Hematopoietic multipotent progenitor cell (in vitro differentiated cells): ENCODE measurements at places on chromosomes 5 and 9. TPM values are rescaled to one million over a fixed set of nuclear protein-coding genes. Genes with fewer than 3 reads are reported as not detected.

- no peak for DNase-seq
Observed at GRCh38 chr9:4581035-4581760, 80.9 kb upstream of the PLPP6 start.

DNA sequence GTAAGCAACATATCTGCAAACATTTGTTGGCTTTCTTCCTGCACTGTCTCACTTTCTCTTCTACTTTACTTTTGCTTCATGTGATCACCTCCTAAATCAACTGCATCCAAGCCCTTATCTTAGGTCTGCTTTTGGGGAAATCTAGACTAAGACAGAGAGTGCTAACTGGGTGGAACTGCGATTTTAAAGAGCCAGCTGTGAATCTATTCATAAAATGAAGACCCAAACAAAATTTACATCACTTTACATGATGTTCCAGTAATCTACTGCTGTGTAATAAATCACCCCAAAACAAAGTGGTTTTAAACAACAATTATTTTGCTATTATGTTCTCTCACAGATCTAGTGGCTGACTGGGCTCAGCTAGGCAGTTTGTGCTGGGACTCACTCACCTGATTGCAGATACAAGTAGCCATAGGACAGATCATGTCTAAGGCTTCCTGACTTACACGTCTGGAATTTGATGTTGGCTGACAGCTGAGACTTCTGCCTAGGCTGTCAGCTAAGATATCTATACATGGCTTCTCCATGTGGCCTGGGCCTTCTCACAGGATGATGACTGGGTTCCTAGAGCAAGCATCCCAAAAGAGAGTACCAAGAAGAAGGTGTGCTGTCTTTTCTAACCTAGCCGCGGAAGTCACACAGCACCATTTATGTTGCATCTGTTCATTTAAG is 145.1 kb upstream of the TBCA start:
- no peak for DNase-seq

GRCh38 chr9:115520646-115521045 is 402.7 kb upstream of the TNC start:
- DNase-seq = no peak

DNA sequence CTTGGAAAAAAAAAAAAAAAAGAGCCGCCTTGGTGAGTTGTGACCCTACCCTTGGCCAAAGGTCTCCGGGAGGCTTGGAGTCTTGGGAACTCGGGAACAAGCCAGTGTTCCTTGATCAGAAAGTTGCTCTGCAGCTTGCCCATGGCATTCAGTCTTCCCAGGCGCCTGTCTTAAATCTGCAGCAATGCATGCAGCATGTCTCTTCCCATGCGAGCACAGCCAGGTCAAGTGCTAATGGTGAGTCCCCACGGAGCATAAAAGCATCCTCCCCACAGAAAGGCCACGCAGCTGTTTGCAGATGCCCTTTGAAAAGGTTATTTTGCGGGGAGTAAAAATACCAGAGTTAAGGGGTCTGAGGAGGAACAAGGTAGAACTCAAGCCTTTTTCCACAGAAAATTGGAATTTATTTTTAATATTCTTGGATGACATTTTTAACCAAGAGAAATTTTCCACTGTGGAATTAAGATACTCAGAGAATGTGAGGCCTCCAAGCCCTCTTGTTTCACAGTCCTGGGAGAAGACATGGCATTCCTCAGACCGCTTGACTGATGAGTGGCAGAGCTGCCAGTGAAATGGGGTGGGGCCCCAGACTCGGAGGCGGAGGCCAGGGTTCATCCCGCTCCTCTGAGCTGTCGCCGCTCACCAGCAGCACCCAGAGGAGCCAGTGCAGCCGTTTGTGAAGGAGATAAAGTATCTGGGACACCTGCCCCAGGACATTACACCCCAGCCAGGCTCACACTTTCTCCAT is 81.6 kb downstream of the CYFIP2 start:
- no peak for DNase-seq

DNA sequence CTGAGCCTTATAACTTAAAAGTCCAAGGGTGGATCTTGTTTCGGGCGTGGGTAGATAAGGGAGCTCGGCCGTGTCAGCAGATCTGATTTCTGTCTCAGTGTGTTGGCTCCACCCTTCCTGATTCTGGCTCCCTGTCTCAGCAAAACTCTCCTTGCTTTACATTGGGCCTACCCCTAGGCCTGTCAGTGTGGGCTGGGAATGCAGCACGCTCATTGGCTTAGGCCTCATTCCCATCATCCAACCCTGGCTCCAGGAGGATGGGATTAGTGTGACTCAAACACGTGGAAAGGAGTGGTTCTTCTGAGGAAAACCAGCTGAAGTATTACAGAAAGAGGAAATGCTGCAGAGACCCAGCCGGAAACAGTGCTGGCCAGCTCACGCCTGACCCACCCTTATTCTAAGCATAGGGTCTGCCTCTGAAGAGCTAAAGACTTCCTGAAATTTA is 59.9 kb downstream of the ZFAND5 start:
- no peak for DNase-seq

DNA sequence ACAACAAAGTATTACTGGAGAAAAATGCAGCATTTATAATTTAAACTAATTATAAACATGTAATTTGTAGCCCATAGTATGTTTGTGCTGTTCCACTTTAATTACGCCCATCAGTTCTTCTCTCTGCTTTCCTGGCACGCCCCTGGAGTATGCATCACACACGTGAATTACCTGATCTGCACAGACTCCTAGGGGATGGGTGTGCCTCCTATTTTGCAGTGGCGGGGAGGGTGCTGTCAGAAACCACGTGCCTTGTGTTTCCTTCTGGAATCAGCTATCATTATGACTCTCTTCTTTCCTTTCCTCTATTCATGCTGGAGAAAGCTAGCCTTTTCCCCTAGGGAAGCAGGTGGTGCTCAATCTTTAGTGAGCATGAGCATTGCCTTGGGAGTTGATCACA is 43.3 kb downstream of the RPS23 start:
- DNase-seq = no peak

DNA sequence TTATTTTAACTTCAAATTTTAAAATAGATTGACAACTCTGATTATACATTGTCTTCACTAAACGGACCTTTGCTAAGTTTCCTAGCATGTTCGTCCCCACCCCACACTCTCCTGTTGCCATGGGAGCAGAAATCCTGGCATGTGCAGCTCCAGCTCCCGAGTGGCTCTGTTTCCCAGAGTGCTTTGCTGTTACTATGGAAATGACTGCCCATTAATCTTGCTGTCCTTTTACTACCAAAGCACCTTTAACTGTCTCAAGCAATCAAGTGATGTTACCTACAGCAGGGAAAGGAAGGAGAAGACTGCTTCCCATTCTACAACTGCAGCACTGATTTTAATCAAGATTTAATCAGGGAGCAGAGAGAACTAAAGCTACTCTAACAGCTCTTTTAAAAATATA is 212.0 kb upstream of the KIF2A start:
- DNase-seq = no peak

GRCh38 chr9:7570107-7570720 is 229.4 kb downstream of the DMAC1 start:
- DNase-seq = peak; percentile 40

DNA sequence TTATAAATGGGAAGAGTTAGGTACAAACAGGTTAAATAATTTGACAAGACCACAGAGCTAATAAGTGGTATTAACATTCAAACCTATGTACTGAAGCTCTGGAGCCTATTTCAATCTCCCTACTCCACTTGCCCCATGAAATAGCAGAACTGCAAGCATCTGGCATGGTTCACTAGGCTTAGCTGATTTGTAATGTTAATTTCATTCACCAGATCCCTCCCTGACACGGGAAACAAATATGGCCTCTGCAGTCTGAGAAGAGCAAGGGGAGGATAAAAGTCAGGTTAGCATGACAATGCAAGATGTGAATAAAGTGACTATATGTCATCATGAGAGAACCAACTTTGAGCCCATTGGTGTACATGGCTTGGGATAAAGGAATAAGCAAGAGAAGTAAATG is 428.8 kb downstream of the BRINP1 start:
- no peak for DNase-seq

DNA sequence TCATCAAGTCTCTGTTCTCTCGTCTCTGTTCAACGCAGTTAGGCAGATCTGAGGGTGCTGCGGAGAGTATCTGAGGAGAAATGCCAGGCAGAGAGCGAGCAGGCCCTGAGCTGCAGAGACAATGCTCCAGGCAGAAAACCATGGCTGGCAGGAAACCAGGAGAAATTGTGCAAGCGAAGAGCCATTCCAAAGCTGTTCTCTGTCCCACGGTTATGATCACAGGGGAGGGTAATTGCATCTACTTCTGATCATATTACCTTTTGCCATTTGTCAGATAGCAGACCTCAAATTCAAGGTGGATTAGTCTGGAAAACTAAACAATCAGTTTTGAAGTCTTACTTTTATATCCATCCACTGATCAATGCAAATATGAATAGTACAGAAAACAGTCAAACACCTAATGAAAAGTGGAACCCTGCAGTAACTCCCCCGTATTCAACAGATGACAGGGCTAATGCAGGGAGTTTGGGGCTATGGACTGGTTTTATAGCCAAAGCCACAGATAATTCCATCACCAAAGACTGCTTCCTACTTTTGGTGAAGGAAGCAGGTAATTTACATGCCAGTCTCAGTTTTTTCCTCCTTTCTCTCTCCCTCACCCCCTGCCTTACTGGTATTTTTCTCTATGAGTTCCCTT is 228.0 kb downstream of the DCP2 start:
- DNase-seq = no peak

DNA sequence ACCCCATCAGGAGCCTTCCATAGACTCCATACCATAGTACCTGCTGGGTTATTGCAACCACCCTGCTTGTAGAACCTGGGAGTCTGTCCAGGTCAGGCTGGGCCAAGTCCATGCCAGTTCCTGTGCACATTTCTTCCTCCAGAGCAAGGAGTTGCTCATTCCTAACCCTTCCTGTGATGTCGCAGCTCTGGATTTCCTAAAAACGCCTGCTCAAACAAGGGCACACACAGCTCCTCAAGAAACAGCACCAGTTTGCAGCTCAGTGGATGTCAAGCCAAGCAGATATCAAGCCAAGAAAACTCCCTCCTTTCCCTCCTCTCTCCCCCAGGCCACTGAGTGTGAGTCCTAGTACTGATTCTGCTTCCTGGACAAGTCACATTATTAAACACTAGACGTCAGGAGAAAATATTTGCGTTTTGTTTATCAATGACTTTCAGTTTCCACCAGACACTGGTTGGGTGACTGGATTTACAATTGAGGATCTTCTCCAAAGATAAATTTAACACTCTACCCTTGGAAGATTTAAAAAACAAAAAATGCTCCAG is 59.6 kb downstream of the SLC1A1 start:
- no peak for DNase-seq

GRCh38 chr5:179819296-179820126 is 1.2 kb upstream of the SQSTM1 start:
- DNase-seq = peak; percentile 64

- DNase-seq = no peak
Observed at GRCh38 chr5:71872311-71872864, 153.3 kb downstream of the CARTPT start.

DNA sequence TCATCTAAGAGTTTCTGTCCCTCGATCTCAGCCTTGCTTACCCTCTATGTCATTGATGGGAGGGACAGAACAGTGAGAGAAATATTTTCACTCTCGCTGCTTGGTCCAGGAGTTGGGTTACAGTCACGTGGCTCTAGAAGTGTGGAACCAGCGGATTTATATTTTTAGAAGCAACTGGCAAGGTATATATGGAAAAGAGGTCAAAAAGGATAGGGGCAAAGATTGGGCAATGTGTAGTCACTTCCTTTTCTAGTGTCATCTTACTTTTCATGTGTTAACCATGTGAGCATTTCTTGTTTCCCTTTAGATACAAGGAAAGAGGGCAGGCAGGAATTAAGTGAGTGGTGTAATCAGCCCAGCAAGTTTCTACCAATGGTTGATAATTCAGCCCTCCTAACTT is 111.5 kb upstream of the ZNF366 start:
- DNase-seq = no peak

DNA sequence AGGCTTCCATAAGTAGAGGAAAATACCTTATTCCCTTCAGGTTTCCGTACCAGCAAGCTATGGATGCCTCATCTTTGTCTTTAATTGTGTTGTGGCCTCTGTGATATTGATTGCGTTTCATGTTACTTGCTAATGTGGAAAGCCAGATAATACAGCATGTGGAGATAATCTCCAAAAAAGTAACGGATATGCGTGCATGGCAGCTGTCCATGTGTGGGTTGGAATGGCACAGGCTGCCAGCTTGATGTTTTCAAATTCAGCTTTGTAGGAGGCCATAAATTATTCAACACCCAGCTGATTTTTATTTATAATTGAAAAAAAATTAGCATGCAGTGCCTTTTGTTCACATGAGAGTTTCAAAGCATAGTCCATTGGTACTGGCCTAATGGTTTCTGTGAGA is 144.9 kb downstream of the GIN1 start:
- DNase-seq = no peak

The HSPB3 gene
- not detected for total RNA-seq

The GLRA1 gene
- not detected for total RNA-seq

The SH3TC2 gene
- total RNA-seq = 2.2 TPM

The SLC27A4 gene
- total RNA-seq = 23.2 TPM

The NUDT2 gene
- total RNA-seq = 14.3 TPM

The TAF1L gene
- under 0.01 TPM for total RNA-seq

The ZNF367 gene
- 3.8 TPM for total RNA-seq
